CD4-positive, alpha-beta T cell treated with Interleukin-17A for 4 hours (primary cell): ENCODE measurements at places on chromosomes 7 and 10.

DNA sequence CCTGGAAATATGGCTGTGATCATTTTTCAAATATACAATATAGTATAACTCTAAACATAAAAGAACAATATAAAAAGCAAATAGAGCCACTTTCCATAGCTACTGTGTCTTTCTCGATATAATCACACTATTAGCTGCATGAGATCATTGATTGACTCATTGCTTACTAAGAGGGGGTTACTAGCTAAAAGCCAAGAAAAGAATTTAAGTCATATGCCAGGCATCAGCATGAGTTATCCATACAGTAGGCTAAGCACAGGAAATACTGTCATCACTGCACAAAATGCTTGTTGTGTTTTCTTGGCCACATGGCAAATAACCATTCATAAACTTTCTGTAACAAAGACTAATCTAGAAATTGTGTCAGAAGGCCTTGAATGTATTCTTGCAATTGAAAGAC lies 18.8 kb upstream of the ABCB5 start:
- DNase-seq = no peak

DNA sequence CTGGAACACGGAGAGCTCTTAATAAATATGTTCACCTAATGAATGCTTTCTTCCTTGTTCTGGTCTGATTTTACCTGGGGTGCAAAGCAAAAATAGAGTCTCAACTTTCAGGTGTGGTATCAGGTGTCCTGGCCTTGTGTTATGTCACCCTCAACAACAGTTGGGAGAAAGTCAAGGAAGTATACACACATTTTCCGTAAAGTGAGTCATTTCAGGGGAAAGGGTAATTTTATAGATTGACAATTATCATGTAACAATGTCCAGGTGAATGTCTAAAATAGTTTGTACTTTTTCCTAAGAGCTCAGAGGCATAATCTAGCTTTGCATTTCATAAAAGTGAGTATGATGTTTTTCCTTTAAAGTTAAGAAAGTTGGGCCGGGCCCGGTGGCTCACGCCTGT lies 287.4 kb downstream of the SKIDA1 start:
- DNase-seq = no peak

GRCh38 chr7:39883812-39884390 lies 66.2 kb upstream of the CDK13 start:
- no peak for DNase-seq

DNA sequence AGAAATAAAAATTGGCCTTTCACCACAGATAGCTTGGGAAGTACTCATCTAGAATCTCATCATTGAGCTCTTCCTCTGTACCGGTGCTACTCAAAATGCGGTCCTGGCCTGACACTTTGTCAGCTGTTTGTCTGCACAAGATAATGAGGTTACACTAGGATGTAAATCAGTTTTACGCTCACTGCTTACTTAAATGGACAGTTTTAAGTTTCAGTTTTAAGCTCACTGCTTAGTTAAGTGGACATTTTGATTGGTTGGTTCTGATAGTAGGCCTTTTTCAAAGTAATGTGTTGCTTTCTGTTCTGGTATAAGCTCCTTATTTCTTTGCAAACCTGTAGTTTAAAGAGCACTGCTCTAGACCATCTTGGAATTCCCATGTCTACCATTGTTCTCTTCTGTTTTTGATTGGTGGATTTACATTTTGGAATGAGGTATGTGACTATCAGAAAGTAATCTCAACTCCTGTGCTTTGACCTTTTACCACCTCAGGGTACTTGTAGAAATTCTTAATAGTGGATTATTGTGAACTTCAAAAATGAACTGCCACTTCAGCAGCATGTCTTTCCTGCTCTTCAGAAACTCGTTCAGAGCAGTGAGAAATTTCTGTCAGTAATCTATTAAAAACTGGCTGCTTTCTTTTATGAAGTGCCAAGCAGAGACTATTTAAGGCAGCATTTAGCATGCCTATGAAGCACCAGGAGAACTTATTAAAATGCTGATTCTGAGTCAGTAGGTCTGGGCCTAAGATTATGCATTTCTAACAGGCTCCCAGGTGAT lies 55.0 kb downstream of the C1GALT1 start:
- no peak for DNase-seq

GRCh38 chr10:132139526-132139925 lies 47.2 kb upstream of the DPYSL4 start:
- no peak for DNase-seq

DNA sequence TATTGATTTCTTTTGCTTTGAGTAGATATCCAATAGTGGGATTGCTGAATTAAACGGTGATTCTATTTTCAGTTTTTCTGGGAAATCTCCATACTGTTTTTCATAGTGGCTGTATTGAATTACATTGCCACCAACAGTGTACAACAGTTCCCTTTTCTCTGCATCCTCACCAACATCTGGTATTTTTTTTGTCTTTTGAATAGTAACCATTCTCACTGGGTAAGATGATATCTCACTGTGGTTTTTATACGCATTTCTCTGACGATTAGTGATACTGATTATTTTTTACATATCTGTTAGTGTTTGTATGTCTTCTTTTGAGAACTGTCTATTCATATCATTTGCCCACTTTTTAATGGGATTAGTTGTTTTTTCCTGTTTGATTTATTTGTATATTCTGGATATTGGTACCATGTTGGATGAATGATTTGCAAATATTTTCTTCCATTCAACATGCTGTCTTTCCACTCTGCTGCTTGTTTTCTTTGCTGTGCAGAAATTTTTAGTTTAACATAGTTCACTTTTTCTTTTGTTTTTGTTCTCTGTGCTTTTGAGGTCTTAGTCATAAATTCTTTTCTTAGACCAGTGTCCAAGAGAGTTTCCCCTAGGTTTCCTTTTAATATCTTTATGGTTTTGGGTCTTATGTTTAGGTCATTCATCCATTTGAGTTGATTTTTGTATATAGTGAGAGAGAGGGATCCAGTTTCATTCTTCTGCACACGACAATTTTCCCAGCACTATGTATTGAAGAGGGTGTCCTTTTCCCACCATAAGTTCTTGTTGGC lies 584.7 kb downstream of the PHTF2 start:
- no peak for DNase-seq

DNA sequence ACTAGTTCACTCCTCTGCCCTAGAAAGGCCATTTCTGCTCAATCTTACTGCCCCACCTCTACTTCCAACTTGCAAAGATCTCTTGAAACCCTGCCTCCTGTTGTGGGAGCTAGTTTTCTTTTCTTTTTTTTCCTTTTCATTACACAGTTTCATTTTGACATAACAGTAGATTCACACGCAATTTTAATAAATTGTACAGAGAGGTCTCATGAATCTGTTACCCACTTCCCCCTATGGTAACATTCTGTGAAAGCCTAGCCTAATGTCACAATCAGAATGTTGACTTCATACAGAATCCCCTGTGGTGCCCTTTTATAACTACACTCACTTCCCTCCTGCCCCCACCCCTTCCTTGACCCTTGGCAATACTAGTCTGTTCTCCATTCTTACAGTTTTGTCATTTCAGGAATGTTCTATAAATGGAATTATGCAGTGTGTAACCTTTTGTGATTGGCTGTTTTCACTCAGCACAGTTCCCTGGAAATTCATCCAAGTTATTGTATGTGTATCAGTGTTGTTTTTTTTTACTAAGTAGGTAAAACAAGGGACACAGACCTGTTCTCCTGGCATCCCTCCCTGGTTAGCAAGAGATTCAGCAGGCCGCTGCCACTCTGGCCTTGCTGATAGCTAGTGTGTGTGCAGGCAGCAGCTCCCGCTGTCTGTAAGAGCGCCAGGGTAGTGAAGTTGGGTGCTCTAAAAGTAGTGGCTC lies 21.5 kb downstream of the CHST3 start:
- DNase-seq = no peak

DNA sequence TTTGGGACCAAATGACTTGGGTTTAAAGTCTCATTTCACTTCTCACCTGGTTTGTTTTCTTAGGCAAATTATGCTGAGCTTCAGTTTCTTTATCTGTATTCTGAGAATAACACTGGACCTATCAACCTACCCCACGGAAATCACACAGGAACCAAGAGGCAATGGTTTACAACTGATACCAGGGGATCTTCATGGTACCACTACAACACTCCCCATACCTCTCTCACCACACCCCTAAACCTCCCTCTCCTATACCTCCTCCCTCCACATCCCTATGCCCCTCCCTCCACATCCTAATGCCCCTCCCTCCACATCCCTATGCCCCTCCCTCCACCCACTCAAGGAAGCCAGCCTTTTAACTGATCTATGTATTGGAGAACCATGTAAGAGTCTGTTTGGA lies 9.9 kb downstream of the FAM204A start:
- DNase-seq = no peak

DNA sequence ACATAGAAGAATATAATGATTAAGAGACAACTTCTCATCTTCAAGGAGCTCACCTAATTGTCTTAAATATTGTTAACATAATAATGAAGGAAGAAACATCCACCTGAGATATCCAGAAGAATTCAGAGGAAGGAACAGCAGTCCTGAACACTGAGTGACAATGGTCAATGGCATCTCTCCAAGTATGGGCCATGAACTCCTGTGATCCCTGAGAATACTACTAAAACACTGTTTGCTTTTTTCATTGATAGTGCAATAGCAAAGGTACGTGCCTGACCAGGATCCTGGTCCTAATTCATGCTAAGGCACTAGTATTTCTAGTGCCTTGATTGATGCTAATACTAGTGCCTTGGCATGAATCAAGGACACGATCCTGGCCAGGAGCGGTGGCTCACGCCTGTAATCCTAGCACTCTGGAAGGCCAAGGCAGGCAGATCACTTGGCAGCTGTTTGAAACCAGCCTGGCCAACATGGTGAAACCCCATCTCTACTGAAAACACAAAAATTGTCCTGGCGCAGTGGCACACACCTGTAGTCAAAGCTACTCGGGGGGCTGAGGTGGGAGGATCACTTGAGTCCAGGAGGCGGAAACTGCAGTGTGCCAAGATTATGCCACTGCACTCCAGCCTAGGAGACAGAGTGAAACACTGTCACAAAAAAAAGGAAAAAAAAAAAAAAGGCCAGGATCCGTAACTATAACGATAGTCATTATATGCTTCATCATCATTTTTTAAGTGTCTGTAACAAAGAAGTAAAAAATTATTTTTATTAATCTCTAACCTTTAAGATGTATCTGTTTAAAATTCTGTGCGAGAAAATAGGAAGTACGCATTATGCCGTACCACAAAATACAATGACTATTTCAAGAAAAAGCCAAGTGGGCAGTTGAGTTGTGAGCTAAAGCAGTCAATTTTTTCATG lies 49.1 kb downstream of the SRPK2 start:
- no peak for DNase-seq

DNA sequence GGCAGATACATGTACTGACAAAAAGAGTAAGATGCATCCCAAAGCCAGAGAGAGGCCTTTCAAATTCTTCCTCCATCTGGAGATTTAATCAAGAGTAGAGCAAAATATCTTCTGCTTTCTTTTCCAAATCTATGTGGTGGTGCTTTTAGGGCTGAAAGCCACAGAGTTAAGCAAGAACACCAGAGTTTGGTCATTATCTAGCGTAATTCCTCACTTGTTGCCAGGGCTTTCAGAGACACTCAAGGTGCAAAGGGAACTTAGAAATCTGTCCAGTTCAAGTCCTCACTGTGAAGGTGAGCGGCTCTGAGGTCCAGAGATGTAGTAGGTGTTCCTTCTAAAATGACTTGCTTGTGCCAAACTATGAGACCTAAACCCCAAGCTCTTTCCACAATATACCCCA lies 10.9 kb upstream of the NFE2L3 start:
- DNase-seq = no peak

GRCh38 chr10:70901276-70901878 lies 13.0 kb upstream of the PCBD1 start:
- no peak for DNase-seq
